ENCODE measurements at places on chromosomes 13 and 19.

DNA sequence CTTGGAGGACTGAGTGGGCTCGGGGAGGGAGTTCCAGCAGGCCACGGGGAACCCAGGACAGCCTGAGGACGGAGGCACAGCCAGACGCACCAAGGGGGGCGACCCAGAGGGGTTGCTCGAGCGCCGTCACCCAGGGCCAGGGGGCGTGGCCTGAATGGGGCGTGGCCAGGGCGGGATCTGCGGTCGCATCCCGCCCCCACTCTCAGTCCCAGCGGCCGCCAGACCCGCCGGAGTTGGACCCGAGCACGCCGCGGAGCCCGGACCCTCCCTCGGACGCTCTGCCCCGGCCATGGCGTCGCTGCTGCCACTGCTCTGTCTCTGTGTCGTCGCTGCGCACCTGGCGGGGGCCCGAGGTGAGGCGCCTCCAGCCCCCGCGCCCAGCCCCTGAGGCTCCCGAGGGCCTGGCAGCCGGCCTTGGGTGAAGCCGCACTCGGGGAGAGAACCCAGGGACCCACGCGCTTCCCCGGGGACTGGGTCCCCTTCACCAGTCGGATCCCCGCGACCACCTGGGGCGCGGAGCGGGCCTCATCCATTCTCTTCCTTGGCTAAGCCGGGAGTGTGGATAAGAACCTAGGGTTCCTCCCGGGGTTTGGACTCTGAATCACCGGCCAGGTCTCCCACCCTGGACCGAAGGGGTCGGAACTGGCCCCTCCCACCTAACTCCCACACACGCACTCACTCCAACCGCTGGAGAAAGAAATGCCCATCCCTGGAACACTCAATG is at the start of gene CILP2:
TSS of gene CILP2 (plus strand) at position 205 of the 724 bp plus-strand sequence. CDS start at position 290, 85 bp downstream.
- no peak for DNase-seq

DNA sequence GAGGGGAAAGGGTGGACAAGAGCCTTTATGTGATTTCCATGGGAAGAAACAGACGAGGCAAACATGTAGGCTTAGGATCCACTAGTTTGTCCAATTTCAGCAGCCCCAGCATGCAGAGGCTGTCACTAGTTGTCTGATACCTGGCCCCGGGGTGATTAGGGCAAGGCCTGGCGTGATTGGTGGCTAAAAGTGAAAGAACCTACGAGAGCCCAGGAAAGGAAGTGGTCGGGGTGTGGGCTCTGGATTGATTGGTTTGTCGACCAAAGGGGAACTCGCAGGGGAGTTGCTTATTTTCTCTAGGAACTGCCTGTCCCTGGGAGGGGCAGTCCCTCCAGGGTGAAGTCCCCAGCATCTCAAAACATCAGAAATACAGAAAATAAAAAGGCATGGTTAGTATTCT is 64.2 kb upstream of the UQCRFS1 start:
- DNase-seq, result no peak

GRCh38 chr19:6017576-6017975 is 39.6 kb upstream of the RANBP3 start:
- no peak for DNase-seq

DNA sequence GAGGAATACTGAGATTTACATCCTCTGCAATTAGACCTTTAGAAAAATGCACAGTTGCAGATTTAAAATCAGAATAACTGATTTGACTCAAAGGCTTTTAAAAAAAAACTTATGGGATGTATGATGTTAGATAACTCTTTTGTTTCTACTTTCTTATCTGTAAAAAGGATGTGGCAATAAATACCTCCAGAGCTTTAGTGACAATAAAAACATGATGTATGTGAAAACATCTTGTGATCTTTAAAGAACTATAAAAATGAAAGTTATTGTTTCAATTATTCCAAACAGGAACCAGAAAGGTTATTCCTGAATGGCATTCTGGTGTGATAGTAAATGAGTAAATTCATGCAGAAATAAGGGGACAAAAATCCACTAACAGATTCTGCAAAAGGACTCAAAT is 2712.2 kb upstream of the PCDH20 start:
- no peak for DNase-seq

DNA sequence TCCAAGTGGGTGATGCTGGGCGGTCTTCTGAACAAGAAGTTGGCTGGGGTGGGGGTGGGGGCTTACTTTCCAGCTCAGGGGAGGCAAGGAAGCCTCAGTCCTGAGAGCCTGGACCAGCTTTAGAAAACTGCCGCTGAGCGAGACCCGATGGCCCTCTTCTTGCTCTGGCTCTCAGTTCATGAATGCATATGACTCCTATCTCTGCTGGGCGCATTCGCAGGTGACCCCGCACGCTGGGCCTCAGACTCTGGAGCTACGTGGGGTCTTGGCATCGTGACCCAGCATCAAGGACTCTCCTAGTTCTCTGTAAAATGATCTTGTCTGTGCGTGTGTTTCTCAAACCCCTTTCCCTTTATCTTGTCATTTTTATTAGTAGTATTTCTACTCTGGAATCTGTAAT is 19.7 kb downstream of the PRAM1 start:
- DNase-seq, result no peak

DNA sequence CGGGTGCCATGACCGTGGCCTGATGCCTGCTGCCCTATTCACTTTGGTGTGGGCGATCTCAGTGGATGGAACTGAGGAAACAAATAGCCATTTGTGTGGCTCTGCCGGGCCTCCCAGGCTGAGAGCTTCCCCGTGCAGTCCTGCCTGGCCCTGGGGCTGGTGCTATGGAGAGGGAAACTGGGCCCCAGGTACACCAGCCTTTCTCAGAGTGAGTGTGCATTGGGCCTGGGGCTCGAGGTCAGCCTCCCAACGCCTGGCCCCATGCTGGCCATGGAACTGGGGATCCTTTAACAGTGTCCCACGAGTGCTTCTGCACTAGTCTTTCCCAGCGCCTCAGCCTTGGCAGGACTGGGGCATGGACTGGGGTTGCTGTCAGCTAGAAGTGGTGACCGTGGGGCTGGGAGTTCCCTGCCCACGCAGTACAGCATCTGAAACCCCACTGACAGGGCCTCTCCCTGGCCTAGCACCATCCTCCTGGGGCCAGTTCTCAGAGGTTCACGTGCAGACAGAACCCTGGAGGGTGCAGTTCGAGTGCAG is 10.5 kb downstream of the PLEKHF1 start:
- no peak for DNase-seq

- no peak for DNase-seq
Observed at GRCh38 chr13:50224534-50224933, 209.3 kb downstream of the KCNRG start.
